NCI-H1436 treated with DMSO at 0.1 percent for 48 hours (cell line): ENCODE measurements at places on chromosomes 7 and 10.

GRCh38 chr7:80374321-80374720, 137.5 kb downstream of the GNAT3 start:
- DNase-seq = no peak

- no peak for DNase-seq
Observed at GRCh38 chr7:151085691-151086620, at the start of gene AGAP3. TSS of gene AGAP3 (plus strand) at chr7:151086475. CDS start at chr7:151086742, 267 bp downstream.

DNA sequence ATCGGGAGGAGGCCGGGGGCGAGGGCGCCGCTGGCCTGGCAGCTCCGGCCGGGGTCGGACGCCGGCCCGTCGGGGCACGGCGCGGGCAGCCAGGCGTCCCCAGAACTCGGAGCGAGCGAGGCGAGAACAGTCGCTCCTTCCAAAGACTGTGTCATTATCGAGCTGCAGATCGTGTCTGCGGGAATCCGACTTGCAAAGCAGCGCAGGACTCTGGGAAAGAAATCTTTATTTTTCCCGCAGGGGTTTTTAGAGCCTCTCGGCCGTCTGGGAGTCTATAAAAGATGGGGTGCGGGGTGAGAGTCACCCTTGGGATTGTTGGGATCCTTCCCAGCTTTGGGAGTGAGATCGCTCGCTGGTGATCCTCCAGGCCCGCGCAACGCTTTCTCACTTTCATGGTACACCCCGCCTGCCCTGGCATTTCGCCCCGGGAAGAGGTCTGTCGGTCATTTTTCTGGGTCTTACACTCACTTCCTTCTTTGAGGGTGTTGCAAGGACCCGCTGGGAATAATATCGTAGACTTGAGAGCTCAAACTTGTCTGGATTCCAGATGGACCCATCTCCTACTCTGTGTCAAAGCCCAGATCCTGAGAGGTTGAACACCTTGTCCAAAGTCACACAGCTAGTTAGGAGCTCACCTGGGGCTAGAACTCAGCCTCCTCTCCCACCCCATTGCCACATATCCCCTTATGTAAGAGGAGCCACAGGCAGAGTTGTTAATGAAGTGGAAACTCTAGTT, 1.0 kb downstream of the UBTD1 start:
- DNase-seq = no peak

DNA sequence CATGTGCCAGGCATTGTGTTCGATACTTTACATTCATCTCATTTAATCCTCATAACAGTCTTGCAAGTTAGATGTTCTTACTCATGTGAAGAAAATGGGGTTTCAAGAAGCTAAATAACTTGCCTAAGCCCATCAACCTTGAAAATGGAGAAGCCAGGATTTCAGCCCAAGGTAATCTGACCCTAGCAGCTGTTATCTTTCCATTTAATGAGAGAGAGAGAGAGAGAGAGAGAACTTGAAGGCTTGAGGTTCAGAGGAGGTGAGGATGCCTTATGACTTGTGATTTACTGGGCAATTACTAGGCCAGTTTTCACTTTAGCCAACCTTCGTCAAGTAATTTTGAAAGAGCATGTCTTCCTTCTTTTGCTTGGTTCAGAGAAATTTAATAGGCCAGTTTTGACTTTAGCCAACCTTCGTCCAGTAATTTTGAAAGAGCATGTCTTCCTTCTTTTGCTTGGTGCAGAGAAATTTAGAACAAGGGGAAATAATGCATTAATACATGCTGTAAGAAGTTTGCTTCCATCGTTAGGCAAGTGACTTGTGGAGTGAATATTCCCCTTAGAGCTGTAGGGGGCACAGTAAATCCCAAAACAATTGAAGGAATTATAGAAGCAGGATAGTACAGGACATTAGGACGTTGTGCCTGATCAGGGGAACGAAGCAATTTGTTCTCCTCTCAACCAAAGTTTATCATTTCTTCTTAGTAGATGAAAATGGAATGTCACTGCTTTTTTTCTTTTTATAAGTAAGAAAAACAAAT, 143.0 kb upstream of the BMPER start:
- DNase-seq = no peak

DNA sequence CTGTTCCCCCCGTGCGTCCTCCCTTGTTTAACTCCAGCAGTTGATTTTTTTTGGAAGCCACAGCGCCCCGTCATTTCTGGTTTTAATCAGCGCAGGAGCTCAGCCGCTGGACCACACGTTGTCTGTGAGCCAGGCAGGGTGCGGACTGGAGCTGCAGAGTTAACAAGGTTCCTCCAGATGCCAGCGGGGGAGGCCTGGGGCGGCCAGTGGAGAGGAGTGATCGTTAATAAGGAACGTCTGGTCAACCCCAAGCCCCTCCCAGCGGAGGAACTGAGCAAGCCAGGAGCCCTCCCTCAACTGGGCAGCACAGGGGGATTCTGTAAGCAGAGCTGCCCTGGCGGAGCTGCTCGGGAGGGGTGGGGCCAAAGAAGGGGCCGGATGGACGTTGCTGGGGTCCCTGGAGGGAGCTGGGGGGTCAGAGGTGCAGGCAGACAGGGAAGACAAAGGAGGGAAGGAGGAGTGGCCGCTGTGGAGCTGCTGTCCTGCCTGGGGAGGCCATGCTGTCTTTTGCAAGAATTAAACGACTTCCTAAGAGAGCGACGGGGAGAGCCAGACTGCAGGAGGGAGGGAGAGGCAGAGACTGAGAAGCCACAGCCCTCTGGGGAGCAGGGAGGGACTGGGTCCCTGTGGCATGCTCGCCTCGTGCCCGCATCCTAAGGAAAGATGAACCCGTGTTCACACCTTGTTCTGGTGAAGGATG, 537.1 kb upstream of the FOXK1 start:
- DNase-seq = no peak

GRCh38 chr10:84588426-84588825, 260.0 kb downstream of the CCSER2 start:
- no peak for DNase-seq

GRCh38 chr10:123147635-123148413, at the start of gene HMX2:
TSS of gene HMX2 (plus strand) at chr10:123148136. CDS start at chr10:123148379, 243 bp downstream.
- peak; percentile 50 for DNase-seq

- no peak for DNase-seq
Observed at GRCh38 chr10:9075420-9075819, 1020.9 kb downstream of the GATA3 start.

GRCh38 chr10:119701861-119702260, 24.0 kb upstream of the INPP5F start:
- no peak for DNase-seq

DNA sequence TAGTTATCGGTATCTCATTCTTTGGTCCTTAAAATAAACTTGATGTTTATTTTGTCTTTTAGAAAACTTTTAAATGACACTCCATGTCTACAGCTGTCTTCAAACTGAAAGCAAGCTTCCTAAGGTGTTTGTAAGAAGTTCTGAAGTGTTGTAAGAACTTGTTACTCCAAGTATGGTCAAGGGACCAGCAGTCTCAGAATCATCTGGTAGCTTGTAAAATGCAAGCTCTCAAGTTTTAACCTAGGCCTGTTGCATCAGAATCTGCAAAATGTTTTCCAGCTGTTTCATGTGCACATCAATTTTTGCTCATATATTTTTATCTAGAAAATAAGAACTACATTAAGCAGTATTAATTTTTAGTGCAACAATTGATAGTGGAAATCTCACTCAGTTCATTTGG, 104.1 kb downstream of the THSD7A start:
- DNase-seq = no peak

DNA sequence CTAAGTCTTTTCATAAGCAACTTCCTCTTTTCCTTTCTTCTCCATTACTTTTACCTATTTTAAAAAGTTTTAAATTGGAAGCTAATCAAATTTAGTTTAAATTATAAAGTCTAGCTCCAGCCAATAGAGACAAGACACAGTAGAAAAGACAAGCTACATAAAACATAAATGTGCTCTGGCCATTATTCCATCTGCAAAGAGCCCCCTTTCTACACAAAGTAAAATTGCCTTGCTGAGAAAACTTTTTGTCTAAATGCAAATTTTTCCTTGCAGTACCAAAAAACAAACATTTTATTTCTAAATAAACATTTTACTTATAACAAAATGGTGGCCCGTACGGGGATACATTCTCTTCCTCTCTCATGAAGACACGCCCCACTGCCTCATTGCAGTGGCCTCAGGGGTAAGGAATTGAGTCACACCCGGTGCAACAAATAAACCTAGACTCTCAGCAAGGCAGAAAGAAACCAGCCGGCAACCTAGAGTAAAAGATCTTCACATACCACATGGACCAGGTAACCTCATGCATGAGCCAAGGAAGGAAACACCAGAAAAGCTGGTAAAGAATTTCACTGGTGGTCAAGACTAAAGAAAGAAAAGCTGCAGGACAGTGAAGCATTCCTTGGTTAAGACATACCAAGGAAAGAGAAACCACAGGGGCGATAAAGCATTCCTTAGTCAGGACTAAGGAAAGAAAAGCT, 71.6 kb upstream of the ZNF746 start:
- DNase-seq = no peak

- DNase-seq = no peak
Observed at GRCh38 chr7:156475666-156476065, 164.9 kb upstream of the RNF32 start.

DNA sequence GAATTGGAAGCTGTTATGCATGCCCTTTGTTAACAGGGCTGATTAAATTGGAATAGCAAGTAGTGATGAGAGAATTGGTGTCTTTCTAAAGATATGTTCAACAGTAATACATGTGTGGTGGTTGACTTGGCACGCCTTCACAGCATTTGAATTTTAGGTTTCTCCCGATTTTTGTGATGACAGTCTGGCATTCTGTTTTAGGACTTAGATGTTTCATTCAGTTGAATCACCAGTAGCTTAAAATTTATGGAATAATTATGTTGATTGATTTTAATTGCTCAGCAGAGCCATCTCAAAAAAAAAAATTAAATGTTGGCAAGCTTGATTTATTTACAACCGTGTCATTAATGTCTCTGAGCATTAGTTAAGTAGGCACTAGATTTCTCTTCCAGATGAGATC, 219.7 kb downstream of the CSTF2T start:
- no peak for DNase-seq

- DNase-seq = no peak
Observed at GRCh38 chr10:11958956-11959355, 83.7 kb downstream of the UPF2 start.

DNA sequence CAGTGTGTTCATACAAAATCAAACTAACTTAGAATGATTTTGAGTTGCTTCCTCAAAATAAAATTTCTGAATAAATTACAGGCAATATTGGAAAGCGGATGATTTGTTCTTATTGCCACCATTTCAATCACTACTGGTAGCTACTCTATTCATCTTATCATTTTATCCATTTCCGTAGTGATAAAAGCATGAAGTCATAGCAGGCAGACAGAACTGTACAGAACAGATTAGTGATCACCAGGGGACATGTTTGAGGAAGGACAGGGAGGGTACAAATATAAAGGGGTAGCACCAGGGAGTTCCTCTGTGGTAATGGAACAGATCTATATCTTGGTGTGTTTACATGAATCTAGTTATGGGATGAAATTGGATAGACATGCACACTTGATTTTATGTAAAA, 138.5 kb downstream of the WNT2 start:
- DNase-seq = no peak

- peak; percentile 17 for DNase-seq
Observed at GRCh38 chr7:120805636-120806388, 52.1 kb downstream of the TSPAN12 start.

- no peak for DNase-seq
Observed at GRCh38 chr10:45375101-45375500, 1.1 kb downstream of the ALOX5 start.

GRCh38 chr7:25313526-25313925, 85.2 kb upstream of the NPVF start:
- no peak for DNase-seq

- no peak for DNase-seq
Observed at GRCh38 chr7:128880791-128881457, 18.3 kb downstream of the ATP6V1F start.

DNA sequence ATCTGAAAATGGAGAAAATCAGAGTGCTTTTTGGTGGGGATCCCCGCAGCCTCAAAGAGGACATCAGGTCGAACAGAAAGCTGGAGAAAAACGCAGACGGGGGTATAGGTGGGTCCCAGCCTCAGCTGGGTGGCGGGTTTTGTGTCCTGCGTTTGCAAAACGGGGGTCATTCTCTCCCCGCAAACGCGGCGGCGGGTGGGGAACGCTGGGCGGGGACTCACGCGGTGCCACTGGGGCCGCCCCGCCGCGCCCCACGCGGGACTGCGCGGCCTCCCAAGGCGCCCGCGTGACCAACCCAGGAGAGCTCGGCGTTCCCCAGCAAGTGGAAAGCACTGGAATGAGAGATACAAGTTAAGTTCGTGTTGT, 806 bp upstream of the VIPR2 start:
- DNase-seq = no peak

DNA sequence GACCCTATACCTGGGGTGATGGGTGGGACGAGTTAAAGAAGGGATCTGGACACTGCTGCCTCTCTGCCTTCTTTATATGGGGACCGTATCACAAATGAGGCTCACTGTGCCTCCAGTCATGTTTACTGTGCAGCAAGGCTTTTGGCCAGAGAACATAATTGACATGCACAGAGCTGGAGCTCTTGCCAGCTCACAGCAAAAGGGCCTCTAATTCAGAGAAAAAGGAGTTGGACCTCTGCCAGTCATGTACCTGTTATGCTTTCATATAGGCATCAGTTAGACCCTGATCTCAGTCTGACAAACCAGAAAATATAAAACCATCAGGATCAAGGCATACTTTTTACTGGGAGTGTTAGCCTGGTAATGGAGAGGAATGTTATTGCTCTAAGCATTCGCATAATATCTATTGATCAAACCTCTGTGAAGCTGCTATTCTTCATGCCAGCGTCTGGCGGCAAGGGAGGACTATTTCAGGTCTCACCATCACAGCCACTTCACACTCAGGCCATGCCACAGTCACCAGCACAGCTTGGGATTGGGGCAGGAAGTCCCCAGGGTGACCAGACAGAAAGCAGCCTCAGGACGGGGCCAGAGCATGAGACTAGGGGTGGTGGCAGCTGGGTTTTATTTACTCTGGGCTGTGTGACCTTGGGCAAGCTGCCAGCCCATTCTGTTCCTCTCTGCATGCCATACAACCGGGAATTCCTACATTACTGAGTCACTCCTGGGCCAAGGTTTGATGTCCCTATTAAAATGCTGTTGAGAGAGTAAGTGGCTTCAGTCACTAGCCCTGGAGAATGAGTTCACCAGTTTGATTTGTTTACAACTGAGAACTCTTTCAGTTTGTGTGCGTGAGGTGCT, 90.1 kb downstream of the NPSR1 start:
- DNase-seq = peak; percentile 74

- no peak for DNase-seq
Observed at GRCh38 chr7:42395607-42396006, 158.6 kb upstream of the GLI3 start.

DNA sequence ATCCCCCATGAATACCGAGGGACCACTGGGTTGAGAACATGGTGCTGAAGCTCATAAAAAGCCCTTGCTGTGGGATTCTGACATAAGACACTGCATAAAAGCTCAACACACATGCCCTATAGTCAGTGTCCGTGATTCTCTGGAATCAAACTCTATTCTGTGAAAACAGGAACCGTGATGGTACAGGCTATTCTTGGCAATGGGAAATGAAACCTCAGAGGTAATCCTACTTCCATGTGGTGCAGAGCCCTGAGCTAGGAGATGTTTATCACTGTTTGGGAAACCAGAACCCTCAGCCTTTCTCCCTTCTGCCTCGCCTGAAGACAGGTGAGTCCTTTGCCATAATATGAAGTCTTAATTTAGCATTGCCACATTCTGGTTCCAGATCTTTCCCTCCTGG, 80.8 kb upstream of the PRSS1 start:
- no peak for DNase-seq
